Type B pancreatic cell (in vitro differentiated cells): ENCODE measurements at places on chromosomes 7 and 10. TPM values are rescaled to one million over a fixed set of nuclear protein-coding genes. Genes with fewer than 3 reads are reported as not detected.
A peak's percentile ranks its signal among the peaks of the same experiment; 100 is the strongest.

The PAX4 gene
- 3.4 and 14.9 TPM in 2 replicates for total RNA-seq

- peaks cover 15% of the 10 kb centered on the region for H3K4me1 ChIP-seq
- H3K27ac ChIP-seq, result no peak overlapping the region
- H3K36me3 ChIP-seq, result no peaks in the 10 kb centered on the region
- H3K27me3 ChIP-seq, result no peaks in the 10 kb centered on the region
Measured at GRCh38 chr7:68185631-68186456, 1189.2 kb downstream of the TYW1 start.

GRCh38 chr10:31073996-31074721, 42.5 kb upstream of the ZNF438 start:
- H3K36me3 ChIP-seq, result no peaks in the 10 kb centered on the region
- H3K27ac ChIP-seq, result no peak overlapping the region
- H3K27me3 ChIP-seq, result peaks cover 7% of the 10 kb centered on the region
- no peak for DNase-seq
- peaks cover 13% of the 10 kb centered on the region for H3K4me1 ChIP-seq

DNA sequence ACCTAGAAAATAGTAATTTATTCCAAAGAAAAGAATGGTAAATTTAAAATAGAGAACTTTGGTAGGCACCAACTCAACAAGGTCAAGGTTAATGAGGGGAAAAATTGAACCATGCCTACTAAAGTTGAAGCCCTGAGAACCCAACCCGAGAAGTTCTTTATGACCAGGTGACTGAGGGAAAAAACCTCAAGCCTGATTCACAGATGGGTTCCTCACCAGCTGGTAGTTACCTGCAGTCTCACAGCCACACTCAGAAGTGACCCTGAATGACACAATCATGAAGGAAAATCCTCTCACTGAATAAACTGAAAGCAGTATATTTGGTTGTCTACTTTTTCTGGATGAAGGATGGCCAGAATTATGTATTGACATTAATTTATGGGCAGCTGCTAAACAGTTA, 7.0 kb downstream of the C10orf67 start:
- DNase-seq, result no peak
- H3K4me1 ChIP-seq, result no peaks in the 10 kb centered on the region
- H3K4me3 ChIP-seq, result no peak overlapping the region
- H3K27me3 ChIP-seq, result peaks cover 6% of the 10 kb centered on the region

- DNase-seq, result no peak
- no peak overlapping the region for H3K4me3 ChIP-seq
- no peaks in the 10 kb centered on the region for H3K36me3 ChIP-seq
- peaks cover 10% of the 10 kb centered on the region for H3K27me3 ChIP-seq
Measured at GRCh38 chr7:43735403-43735801, 6.1 kb upstream of the COA1 start.

- H3K4me1 ChIP-seq, result peaks cover 4% of the 10 kb centered on the region
- peaks cover 20% of the 10 kb centered on the region for H3K27me3 ChIP-seq
- H3K4me3 ChIP-seq, result no peak overlapping the region
- DNase-seq, result no peak
- H3K36me3 ChIP-seq, result no peaks in the 10 kb centered on the region
- no peak overlapping the region for H3K27ac ChIP-seq
Measured at GRCh38 chr10:14389981-14390590, 59.4 kb upstream of the FRMD4A start.

- H3K27me3 ChIP-seq, result no peaks in the 10 kb centered on the region
- peaks cover 6% of the 10 kb centered on the region for H3K4me1 ChIP-seq
- no peak for DNase-seq
- no peaks in the 10 kb centered on the region for H3K36me3 ChIP-seq
Measured at GRCh38 chr10:78713659-78714058, 355.1 kb upstream of the ZMIZ1 start.

DNA sequence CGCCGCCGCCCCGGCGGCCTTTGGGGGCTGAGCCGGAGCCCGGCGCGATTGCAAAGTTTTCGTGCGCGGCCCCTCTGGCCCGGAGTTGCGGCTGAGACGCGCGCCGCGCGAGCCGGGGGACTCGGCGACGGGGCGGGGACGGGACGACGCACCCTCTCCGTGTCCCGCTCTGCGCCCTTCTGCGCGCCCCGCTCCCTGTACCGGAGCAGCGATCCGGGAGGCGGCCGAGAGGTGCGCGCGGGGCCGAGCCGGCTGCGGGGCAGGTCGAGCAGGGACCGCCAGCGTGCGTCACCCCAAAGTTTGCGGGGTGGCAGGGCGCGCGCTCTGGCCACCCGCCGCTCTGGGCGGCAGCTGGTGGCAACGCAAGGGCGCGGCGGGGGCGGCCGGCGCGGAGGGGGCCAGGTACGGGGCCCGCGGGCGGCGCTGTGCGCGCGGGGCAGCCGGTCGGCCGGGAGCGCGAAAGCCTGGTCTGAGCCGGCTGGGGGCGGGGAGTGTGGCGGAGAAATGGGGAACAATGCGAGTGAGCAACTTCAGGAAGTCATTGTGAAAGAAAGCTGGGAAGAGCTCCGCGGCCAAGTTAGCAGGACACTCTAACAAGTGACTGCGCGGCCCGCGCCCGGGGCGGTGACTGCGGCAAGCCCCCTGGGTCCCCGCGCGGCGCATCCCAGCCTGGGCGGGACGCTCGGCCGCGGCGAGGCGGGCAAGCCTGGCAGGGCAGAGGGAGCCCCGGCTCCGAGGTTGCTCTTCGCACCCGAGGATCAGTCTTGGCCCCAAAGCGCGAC, at the start of gene IKZF1:
TSS of gene IKZF1 (plus strand) at position 588 of the 782 bp plus-strand sequence. CDS start 14,346 bp downstream, outside the sequence.
- H3K4me3 ChIP-seq, result peak within 1 kb of the TSS; percentile 80
- peaks cover 85% of the 10 kb centered on the region for H3K27me3 ChIP-seq
- H3K36me3 ChIP-seq, result no peaks in the 10 kb centered on the region
- peaks cover 5% of the 10 kb centered on the region for H3K4me1 ChIP-seq
- no peak for DNase-seq

DNA sequence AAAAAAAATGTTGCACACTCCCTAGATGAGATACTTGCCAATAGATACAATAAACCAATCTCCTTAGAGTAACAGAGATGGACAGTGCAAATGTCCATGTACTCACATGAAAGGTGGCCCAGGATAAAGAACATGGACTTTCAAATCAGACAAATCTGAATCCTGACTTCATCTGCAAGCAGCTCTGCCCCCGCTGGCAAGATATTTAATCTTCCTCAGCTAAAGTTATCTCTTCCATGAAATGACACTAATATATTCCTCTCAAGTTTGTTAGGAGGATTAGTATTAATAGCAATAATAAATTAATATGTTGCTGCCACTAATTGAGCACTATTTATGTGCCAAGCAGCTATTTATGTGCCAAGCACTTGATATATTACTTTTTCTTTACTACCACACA, 148.6 kb upstream of the YAE1 start:
- no peak overlapping the region for H3K27ac ChIP-seq
- no peak overlapping the region for H3K4me3 ChIP-seq
- peaks cover 4% of the 10 kb centered on the region for H3K4me1 ChIP-seq
- peaks cover 15% of the 10 kb centered on the region for H3K27me3 ChIP-seq
- no peak for DNase-seq
- H3K36me3 ChIP-seq, result no peaks in the 10 kb centered on the region

The LBX1 gene
- total RNA-seq, result 4.7 TPM in 1 of 2 replicates, not detected in the other

The PAX2 gene
- 0.19 and 4.4 TPM in 2 replicates for total RNA-seq

The CDK1 gene
- 24.4 and 70.1 TPM in 2 replicates for total RNA-seq

The RNF148 gene
- total RNA-seq, result 0.39 TPM in 1 of 2 replicates, not detected in the other

- H3K27ac ChIP-seq, result no peak overlapping the region
- no peak for DNase-seq
- H3K4me3 ChIP-seq, result no peak overlapping the region
- H3K4me1 ChIP-seq, result peaks cover 16% of the 10 kb centered on the region
- no peaks in the 10 kb centered on the region for H3K27me3 ChIP-seq
Measured at GRCh38 chr7:158401826-158402225, 185.8 kb downstream of the PTPRN2 start.

GRCh38 chr10:74371696-74372095, 220.7 kb downstream of the ADK start:
- H3K4me1 ChIP-seq, result no peaks in the 10 kb centered on the region
- H3K36me3 ChIP-seq, result no peaks in the 10 kb centered on the region
- H3K27ac ChIP-seq, result no peak overlapping the region
- no peak for DNase-seq
- no peaks in the 10 kb centered on the region for H3K27me3 ChIP-seq
